Aortic smooth muscle cell (primary cell): ENCODE measurements at places on chromosomes 2 and 18. TPM values are rescaled to one million over a fixed set of nuclear protein-coding genes. Genes with fewer than 3 reads are reported as not detected.

GALNT13 gene
- 1.6 and 1.7 TPM in 2 replicates for total RNA-seq

ANTXR1 gene
- total RNA-seq = 86.4 and 170 TPM in 2 replicates

CNNM3 gene
- total RNA-seq = 4.5 and 5.2 TPM in 2 replicates

REEP1 gene
- total RNA-seq = 0.26 and 0.50 TPM in 2 replicates

ARL4C gene
- total RNA-seq = 153 and 163 TPM in 2 replicates

KCNG2 gene
- total RNA-seq = not detected in 2 replicates

PSMA8 gene
- total RNA-seq = not detected in 2 replicates

CHST10 gene
- 4.5 and 7.4 TPM in 2 replicates for total RNA-seq

RIT2 gene
- total RNA-seq = not detected in 2 replicates

DNER gene
- total RNA-seq = 0.26 and 0.37 TPM in 2 replicates

NT5C1B gene
- not detected in 2 replicates for total RNA-seq

IL36B gene
- not detected in 2 replicates for total RNA-seq

LHCGR gene
- total RNA-seq = not detected in 2 replicates

LDLRAD4 gene
- 2.4 and 3.7 TPM in 2 replicates for total RNA-seq

GAL3ST2 gene
- not detected in 2 replicates for total RNA-seq

IL18R1 gene
- 0.75 and 1.5 TPM in 2 replicates for total RNA-seq

GKN2 gene
- total RNA-seq = not detected in 2 replicates

DSG1 gene
- not detected in 2 replicates for total RNA-seq

EML6 gene
- total RNA-seq = 0.87 and 2.9 TPM in 2 replicates

RESP18 gene
- not detected in 2 replicates for total RNA-seq

NR4A2 gene
- total RNA-seq = 1.1 and 9.4 TPM in 2 replicates

IL37 gene
- not detected in 2 replicates for total RNA-seq

SP110 gene
- 7.5 and 15.4 TPM in 2 replicates for total RNA-seq

ZNF521 gene
- 6.5 and 6.9 TPM in 2 replicates for total RNA-seq

CACNB4 gene
- 0.79 and 1.3 TPM in 2 replicates for total RNA-seq

ABCG8 gene
- total RNA-seq = not detected in 2 replicates

DSG4 gene
- not detected in 2 replicates for total RNA-seq

FABP1 gene
- total RNA-seq = not detected in 2 replicates

MPP4 gene
- 1.7 and 2.0 TPM in 2 replicates for total RNA-seq

ANKRD30B gene
- not detected in 2 replicates for total RNA-seq

MYCN gene
- not detected in 2 replicates for total RNA-seq
